Nucleus accumbens (tissue), 56 donors: ENCODE measurements at places on chromosomes 4 and X.

- DNase-seq: no peak
Measured at GRCh38 chr4:62243895-62244294, 1043.8 kb downstream of the ADGRL3 start.

DNA sequence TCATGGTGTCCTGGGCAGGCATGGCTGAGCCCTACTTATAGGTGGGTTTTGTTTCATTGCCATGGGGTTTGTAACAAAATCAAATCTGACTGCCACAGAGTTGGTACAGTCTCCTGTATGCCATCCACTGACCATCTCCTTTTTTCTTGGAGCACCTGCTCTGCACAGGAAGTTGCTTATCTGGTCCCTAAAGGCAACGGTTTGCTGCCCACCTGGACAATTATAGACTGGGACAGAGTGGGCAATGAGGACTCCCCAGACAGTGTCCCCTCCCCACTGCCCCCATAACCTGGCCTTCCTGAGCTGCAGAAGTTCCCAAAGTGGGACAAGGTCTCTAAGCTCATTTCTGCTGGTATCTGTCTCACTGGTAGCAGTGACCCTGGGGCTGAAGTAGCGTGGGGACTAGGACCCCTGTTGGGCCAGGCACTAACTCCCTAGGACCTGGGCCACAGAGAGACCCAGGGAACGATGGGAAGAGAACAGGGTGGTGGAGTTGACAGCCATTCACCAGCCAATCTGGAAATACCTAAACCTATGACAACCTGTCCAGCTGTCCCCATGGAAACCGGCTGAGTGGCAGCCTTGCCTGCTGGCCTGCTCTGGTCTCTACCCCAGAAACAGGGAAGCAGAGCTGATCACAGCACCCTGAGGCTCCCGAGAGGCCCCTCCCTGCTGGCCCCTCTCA is 64.7 kb downstream of the WFS1 start:
- no peak for DNase-seq

DNA sequence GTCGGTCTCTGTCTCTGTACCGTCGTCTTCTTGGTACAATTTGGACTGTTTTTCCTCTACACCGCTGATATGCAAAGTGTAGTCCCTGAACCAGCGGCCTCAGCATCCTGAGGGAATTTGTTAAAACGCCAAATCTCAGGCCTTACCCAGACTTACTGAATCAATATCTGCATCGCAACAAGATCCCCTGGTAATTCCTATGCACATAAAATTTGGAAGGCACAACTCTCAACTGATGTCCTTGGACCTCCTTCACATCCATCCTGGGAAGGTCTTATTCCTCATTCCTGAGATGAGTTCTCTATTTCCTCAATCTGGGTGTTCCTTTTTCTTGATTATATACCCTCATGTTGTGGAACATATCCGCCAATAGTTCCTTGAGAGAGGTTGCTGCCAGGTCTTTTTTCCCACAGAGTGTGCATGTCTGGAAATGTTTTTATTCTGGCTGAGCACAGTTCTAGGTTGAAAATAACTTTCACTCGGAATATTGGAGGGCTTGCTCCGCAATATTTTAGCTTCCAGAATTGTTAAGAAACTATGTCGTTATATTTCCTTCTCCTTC is 738 bp upstream of the HPF1 start:
- DNase-seq: no peak

DNA sequence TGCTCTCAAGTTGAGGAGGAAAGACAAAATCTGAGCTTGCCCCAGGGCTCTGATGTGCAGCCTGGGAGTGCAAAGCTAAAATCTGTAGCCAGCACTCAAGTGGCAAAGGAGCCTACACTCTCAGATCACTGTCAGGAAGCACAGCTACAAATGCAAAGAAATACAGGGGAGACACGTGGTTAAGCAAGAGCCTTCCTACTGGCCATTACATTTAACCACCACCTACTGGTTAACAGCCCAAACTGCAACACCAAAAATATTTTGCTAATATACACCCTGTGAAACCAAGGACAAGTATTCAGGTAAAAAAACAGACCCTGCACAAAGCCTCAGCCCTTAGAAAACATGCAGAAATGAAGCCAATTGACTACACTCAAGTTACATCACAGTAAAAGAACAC is 170.4 kb upstream of the FGF16 start:
- DNase-seq: no peak

- DNase-seq: no peak
Measured at GRCh38 chr4:147773261-147774184, 41.6 kb downstream of the ARHGAP10 start.

- DNase-seq: no peak
Measured at GRCh38 chrX:24341795-24342194, 18.6 kb upstream of the SUPT20HL1 start.

- no peak for DNase-seq
Measured at GRCh38 chr4:70703619-70704214, 15.4 kb downstream of the UTP3 start.

- DNase-seq: no peak
Measured at GRCh38 chr4:38600575-38600974, 63.4 kb upstream of the KLF3 start.
